Mammary microvascular endothelial cell (primary cell): ENCODE measurements at places on chromosomes 12 and 14. TPM values are rescaled to one million over a fixed set of nuclear protein-coding genes. Genes with fewer than 3 reads are reported as not detected.

SERPINA1 gene
- total RNA-seq = not detected in 2 replicates

NKX2-1 gene
- total RNA-seq = not detected in 2 replicates

RBP5 gene
- total RNA-seq = 0.13 TPM in 1 of 2 replicates, not detected in the other

USP5 gene
- 80.9 and 87.7 TPM in 2 replicates for total RNA-seq

KRT3 gene
- not detected in 2 replicates for total RNA-seq

GPRC5A gene
- total RNA-seq = 50.8 and 57.3 TPM in 2 replicates

PDZRN4 gene
- total RNA-seq = not detected in 2 replicates

SLC6A12 gene
- not detected in 2 replicates for total RNA-seq

RTL1 gene
- total RNA-seq = not detected in 2 replicates
